ENCODE measurements at places on chromosomes 7 and 10. TPM values are rescaled to one million over a fixed set of nuclear protein-coding genes. Genes with fewer than 3 reads are reported as not detected.

GGCT gene
- total RNA-seq = 16.0 TPM

ADGRA1 gene
- 3.4 TPM for total RNA-seq

MMP21 gene
- total RNA-seq = 0.09 TPM

HOXA9 gene
- total RNA-seq = not detected

ECHDC3 gene
- 1.3 TPM for total RNA-seq

ADAP1 gene
- total RNA-seq = 16.2 TPM

MTERF1 gene
- total RNA-seq = 22.8 TPM

TMEM236 gene
- total RNA-seq = 0.18 TPM

SGCE gene
- 118 TPM for total RNA-seq

ARMC3 gene
- total RNA-seq = 7.8 TPM

TRIM74 gene
- not detected for total RNA-seq

GIMAP1 gene
- total RNA-seq = 0.82 TPM

SFMBT2 gene
- 51.0 TPM for total RNA-seq

ACADSB gene
- total RNA-seq = 16.9 TPM

SPDYE2 gene
- total RNA-seq = not detected

XRCC2 gene
- 10.0 TPM for total RNA-seq

ALOX5 gene
- total RNA-seq = 2.0 TPM

AEBP1 gene
- 11.3 TPM for total RNA-seq

ASB10 gene
- not detected for total RNA-seq

CYP3A4 gene
- total RNA-seq = not detected

CDHR1 gene
- 9.3 TPM for total RNA-seq

COBL gene
- 3.8 TPM for total RNA-seq

SMKR1 gene
- 2.2 TPM for total RNA-seq

ATRNL1 gene
- 419 TPM for total RNA-seq

AKR1B15 gene
- not detected for total RNA-seq

NOS3 gene
- 1.5 TPM for total RNA-seq

IDI2 gene
- not detected for total RNA-seq

PNLIPRP1 gene
- total RNA-seq = not detected

HYAL4 gene
- not detected for total RNA-seq

ZNF467 gene
- total RNA-seq = 3.2 TPM

SPOCK2 gene
- total RNA-seq = 118 TPM

ZNF239 gene
- 14.1 TPM for total RNA-seq

PON3 gene
- 0.36 TPM for total RNA-seq

KIF11 gene
- 16.2 TPM for total RNA-seq

MEIG1 gene
- not detected for total RNA-seq

DBF4 gene
- 16.2 TPM for total RNA-seq

PTPRN2 gene
- total RNA-seq = 35.7 TPM

ERLIN1 gene
- total RNA-seq = 17.8 TPM

STOX1 gene
- 16.2 TPM for total RNA-seq

LRRC17 gene
- 33.6 TPM for total RNA-seq

MARCHF5 gene
- total RNA-seq = 27.2 TPM

CPA2 gene
- total RNA-seq = not detected

BTBD16 gene
- total RNA-seq = not detected

C7orf57 gene
- total RNA-seq = 2.4 TPM

FAM25G gene
- total RNA-seq = not detected
